Caudate nucleus (tissue), 63 donors: ENCODE measurements at places on chromosomes 13 and 19.

DNA sequence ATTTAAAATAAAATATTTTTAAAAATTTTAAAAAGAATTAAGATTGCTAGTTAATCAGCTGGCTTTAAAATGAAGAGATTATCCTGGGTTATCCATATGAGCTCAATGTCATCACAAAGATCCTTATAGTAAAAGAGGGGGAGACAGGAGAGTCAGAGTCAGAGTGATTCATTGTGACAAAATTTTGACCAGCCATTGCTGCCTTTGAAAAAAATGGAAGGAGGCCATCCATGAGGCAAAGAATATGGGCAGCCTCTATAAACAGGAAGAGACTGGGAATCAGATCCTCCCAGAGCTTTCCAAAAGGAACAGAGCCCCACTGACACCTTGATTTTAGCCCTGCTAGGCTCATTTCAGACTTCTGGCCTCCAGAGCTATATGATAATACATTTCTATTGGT is 9.3 kb upstream of the RUBCNL start:
- DNase-seq: no peak

DNA sequence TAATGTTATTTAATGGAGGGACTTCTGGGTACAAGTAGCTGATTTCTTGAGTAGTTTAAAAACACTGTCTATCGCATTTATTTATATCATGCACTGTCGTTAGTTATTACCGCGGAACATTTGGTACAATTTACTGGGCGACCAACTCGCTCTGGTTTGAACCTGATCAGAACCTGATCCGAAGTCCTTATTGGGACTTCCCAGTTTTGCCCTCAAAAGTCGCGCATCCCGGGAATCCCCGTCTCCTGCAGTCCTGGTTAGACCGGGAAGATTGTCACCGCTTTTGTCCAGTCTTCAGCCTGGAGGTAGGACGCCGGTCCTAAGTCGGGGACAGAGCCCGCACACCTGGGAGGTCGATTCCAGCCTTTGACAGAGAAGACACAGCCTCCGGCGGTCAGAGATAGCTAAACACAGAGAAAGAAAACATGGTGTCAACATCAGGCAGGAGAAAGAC is 694 bp downstream of the CLN5 start:
- DNase-seq: peak; percentile 4

- DNase-seq: no peak
Measured at GRCh38 chr13:113288880-113289279, 8.2 kb upstream of the LAMP1 start.

- peak; percentile 12 for DNase-seq
Measured at GRCh38 chr13:109243311-109243951, 543.0 kb downstream of the IRS2 start.

GRCh38 chr13:35789335-35790165 is 313.1 kb upstream of the MAB21L1 start:
- DNase-seq: no peak

DNA sequence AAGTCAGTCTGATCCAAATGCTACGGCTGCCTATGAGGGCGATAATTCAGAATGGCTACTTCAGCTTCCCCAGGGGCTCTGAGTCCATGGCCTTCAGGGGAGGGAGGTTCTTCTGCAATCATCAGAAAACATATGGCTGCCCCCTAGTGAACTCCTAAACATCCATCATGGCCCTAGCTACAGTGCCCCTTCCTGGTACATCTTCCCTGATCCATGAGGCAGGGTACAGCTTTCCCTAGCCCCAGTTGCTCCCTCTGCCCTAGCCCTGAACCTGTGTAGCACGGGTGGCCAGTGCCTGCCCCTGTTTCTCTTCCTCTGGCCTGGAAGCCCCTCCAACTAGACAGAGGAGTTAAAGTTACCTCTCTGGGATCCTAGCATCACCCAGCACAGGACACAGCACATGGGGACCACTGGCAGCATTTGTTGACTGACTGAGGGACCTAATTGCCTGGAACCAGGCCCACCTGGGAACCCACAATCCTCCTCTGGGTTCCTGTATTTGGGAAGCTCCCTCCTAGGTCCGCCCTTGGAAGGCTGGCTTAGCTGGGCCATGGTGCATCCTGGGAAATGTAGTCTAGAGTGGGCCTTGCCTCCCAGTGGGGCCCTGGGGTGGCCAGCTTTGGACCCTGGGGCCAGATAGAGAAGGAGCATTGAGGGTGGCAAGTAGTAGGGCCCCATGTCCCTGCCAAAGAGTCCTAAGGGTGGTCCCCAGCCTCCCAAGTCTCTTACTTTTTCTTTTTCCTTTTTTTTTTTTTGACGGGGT is 17.7 kb upstream of the SEMA6B start:
- no peak for DNase-seq

DNA sequence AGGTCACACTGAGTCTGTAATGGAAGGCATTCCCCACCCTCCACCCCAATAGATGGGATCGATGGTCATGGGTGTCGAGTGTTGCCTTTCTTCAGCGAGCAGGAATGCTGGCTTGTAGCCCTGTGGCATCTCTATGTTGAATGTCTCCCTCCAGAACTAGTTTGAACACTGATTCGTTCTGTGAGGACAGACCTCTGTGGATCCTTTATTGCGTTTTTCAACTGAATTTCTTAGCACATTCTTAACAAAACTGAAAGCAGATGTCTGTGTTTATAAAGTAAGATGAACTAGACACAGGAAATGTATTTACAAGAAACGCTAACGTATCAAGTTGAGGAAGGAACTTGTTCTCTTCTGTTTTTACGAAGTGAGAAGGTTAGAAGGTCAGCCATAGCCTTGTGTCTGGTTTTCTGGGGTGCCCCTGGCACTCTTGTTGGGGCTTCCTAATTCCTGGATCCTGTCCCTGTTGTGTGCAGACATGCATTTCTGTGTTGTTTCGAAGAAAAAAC is 36.8 kb upstream of the TM9SF2 start:
- no peak for DNase-seq

GRCh38 chr19:18002347-18002850 is 5.6 kb upstream of the ARRDC2 start:
- no peak for DNase-seq

DNA sequence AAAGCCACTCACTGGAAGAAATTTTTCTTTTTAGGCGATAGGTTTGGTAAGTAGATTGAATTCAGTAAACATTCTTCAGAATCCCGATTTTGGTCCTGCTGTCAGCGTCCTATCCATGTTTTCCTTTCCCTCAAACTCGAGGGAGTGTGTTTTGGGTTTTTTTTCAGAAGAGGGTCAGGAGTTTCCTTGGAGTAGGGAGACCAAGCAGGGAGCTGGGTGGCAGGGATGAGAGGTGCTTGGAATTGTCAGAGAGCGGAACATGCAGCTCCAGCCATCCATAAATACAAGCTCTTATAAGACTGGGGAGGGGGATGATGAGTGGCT is 1.6 kb upstream of the PCDH8 start:
- no peak for DNase-seq

DNA sequence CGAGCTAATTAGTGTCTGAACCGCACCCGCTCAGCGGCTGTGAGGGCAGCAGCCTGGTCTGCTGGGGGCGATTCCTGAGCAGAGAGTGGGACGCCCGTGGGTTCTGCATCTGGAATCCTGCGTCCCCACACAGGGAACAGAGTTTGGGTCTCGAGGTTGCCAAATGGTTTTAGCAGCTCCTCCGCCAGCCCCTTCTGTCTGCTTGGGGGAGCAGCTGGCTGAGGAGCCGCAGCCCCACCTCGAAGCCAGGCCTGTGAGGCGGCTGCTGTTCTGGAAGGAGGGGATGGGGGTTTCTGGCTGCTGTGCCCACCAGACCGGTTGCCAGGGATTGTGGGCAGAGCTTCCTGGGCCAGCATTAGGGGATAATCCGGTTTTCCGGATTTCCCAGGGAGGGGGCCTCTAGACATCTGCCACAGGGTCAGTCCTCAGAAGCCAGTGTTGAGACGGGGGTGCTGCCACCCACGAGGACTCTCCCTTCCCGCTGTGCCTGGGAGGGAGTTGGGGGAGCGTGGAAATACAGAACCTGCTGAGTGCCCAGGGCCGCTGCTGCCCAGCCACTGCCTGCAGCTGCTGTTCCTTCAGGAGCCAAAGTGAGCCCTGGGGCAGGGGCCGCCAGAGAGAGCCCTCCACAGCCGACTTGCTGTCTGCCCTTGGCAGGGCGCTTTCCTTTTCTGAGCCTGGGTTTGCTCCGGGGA is 2.0 kb downstream of the CDC34 start:
- no peak for DNase-seq

DNA sequence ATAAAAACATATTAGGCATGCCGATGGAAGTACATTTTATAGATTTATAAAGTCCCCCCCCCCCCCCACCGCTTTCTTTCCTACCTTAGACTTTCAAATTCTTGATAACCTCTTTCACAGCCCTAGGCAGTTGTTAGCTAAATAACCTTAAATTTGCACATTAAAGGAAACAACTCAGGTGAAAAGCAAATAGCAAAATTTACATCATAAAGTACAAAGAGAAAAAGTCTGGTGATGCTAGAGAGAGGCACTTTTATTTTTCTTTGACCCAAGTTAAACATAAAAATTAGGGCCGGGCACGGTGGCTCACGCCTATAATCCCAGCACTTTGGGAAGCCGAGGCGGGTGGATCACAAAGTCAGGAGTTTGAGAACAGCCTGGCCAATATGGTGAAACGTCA is 15.0 kb upstream of the UBAC2 start:
- no peak for DNase-seq

GRCh38 chr13:94656176-94656575 is 54.5 kb downstream of the GPR180 start:
- no peak for DNase-seq

- DNase-seq: no peak
Measured at GRCh38 chr19:55340784-55341147, 1.1 kb downstream of the KMT5C start.

- DNase-seq: no peak
Measured at GRCh38 chr19:7109678-7110289, 40.3 kb downstream of the ZNF557 start.

- DNase-seq: peak; percentile 73
Measured at GRCh38 chr19:6501740-6502648, at the start of gene TUBB4A. TSS of gene TUBB4A (minus strand) at chr19:6502309. CDS start at chr19:6502212, 97 bp downstream.

GRCh38 chr19:28487999-28488398 is 725.0 kb downstream of the UQCRFS1 start:
- DNase-seq: no peak

DNA sequence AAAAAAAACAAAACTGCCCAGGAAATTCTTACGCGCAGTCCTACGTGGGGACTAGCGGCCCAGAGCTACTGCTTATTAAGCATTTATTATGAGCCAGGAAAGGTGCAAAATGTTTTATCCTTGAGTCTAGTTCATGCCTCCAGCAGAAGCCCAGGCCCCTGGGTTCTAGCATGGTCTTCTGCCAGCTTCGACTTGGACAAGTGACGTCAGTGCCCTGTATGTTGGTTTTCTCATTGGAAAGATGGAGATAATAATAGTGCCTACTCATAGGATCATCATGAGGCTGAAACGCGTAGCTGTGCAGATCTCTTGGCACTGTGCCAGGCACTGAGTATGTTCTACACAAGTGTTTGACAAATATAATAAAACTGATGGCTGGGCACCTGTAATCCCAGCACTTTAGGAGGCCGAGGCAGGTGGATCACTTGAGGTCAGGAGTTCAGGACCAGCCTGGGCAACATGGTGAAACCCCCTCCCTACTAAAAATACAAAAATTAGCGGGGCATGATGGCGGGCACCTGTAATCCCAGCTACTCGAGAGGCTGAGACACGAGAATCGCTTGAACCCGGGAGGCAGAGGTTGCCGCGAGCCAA is 12.4 kb upstream of the SULT2B1 start:
- no peak for DNase-seq

DNA sequence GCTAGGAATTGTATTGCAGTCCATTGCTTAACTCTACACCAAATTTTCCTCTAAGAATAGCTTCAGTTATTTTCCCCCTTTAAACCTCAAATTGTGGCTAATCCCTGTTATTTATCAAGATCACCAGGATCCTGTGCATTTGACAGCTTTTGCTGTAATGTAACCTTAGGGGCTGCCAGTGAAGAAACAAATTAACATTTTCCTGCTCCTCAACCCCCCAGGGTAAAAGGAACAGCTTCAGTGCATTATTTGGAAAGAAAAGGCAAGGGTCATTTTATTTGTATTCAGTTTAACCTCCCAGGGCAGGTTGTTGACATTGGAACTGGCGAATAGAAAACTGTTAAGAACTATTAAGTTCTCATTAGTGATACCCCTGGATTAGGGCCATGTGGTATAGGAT is 57.0 kb downstream of the PCDH20 start:
- DNase-seq: no peak

DNA sequence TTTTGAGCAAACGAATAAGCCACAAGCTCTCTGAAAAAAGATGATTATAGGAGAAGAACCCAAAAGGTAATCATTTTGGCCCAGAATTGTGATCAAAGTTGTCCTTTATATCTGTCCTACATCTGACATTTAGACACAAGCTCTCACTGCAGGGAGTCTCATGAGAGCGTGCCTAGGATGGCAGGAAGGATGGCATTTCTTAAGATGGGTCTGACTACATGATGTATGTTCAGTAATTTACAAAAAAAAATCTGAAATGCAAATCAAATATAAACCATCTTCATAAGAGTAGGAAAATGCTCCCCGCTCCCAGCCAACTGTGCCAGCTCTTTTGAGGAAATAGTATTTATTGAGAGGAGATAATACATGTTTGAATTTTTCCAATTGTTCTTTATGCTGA is 81.0 kb upstream of the MBNL2 start:
- DNase-seq: no peak

DNA sequence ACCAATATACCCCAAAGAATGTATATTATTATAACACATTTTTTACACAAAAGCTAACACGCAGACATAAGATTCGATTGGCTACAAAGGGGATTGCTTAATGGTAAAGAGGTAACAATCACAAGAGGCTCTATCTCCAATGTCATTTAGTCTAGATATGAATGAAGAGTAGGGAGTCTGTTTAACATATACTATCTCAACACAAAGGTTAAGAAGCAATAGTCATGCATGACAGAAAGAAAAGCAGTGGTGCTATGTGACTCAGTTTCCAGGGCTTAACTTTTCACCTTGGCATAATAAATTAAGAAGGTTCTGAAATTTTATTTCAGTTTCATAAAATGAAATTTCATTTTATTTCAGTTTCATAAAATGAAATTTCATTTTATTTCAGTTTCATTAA is 33.3 kb downstream of the UFM1 start:
- DNase-seq: no peak

GRCh38 chr19:55258476-55258827 is 365 bp downstream of the PPP6R1 start:
- no peak for DNase-seq

DNA sequence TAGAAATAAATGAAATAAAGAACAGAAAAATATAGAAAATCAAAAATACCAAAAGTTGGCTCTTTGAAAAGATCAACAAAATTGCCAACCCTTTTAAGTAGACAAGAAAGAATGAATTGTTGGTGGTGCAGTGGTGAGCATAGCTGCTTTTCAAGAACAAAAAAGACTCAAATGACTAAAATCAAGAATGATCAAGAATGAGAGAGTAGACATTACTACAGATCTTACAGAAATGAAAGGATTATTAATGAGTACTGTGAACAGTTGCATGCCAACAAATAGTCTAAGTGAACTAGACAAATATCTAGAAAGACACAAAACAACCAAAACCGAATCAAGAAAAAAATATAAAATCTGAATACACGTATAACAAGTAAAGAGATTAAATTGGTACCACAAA is 53.9 kb downstream of the FNDC3A start:
- no peak for DNase-seq
